Kidney (tissue), 22 donors: ENCODE measurements at places on chromosomes 5 and 9. TPM values are rescaled to one million over a fixed set of nuclear protein-coding genes. Genes with fewer than 3 reads are reported as not detected.

- no peak for DNase-seq
Measured at GRCh38 chr9:109181284-109181683, 14.2 kb upstream of the FRRS1L start.

GRCh38 chr5:180251141-180251540 is 40.7 kb downstream of the MAPK9 start:
- DNase-seq: no peak

DNAI1 gene
- polyA plus RNA-seq: 2.4 TPM

GRCh38 chr9:32218100-32218767 is 166.2 kb upstream of the ACO1 start:
- DNase-seq: no peak

DNA sequence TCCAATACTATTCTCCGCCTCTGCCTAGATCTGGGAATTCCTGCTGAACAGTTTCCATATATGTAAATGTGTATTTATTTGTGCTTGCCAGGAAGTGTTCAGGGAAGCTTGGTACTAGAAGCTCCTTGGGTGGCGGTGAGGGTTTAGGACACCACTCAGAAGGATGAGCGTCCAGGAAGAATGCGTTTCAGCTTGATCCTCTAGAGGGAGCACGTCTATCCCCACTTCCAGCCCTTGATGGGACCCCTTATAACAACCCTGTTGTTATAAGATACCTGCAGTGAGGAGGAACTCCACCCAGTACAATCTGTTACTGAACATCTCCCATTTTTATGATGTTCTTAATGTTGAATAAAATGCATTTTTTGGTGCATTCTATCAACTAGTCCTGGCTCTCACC is 88.9 kb downstream of the CYFIP2 start:
- no peak for DNase-seq

DNA sequence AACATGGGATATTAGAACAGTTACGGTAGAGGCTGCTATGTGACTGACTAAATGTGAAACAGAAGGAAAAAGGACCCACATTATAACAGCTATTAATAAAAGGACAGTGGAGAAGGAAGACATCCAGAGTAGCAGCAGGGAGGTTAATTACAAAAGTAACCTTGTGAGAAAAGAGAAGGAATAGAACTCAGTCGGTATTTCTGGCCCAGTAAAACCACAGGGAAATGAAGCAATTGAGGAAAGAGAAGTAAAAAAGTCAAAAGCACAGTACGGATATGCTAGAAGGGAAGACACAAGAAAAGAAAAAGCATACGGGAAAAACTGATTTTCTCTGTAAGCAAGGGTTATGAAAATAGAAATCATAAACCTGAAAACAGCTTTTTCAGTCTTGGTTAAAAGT is 164.7 kb downstream of the RFX3 start:
- no peak for DNase-seq

DNA sequence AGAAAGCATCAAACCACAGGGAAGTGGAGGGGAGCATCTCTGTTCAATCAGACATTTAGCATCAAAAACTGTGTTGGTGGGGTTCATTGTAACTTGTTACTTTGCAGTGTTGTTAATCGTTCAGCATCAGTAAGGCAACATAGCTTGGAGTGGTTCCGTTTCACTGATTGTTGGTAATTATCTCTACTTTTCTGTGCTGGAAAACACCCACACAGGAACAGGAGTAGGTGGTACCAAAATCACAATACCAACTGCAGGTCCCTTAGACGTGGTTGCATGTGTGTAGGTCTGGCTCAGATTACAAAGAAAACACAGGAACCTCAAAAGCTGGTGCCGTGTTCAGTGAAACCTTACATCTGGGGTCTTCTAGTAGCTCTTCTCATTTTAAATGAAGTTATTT is 146.8 kb downstream of the RNF180 start:
- peak; percentile 20 for DNase-seq

FOXD4L4 gene
- polyA plus RNA-seq: not detected

- no peak for DNase-seq
Measured at GRCh38 chr9:99345451-99345850, 123.4 kb downstream of the SEC61B start.

CHSY3 gene
- 0.13 TPM for polyA plus RNA-seq

C1QTNF2 gene
- 1.4 TPM for polyA plus RNA-seq

GRCh38 chr9:129483415-129484351 is 137.2 kb downstream of the C9orf50 start:
- DNase-seq: peak; percentile 81

CLIC3 gene
- 2.1 TPM for polyA plus RNA-seq

WDR38 gene
- not detected for polyA plus RNA-seq

SPTLC1 gene
- polyA plus RNA-seq: 29.4 TPM

DNA sequence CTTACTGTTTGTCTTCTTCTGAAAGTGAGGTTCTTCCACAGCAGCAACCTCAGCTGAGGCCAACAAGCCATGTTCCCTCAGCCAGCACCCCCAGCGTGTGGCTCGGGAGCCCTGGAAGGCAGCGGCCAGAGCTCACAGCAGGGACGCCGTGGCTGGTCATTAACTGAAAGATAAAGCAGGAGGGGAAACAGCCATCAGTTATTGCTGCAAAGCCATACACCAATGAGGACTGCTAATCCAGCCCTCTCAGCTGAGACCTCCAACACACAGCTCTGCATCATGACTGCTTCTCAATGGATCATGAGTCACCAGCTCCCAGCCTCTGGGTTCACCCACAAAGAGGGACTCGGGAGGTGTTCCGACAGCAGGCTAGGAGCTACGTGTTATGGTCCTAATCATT is 24.3 kb downstream of the ABCA1 start:
- DNase-seq: no peak
